Left hindlimb (tissue), 1 donor: ENCODE measurements at places on chromosomes 11 and 22.
A peak's percentile ranks its signal among the peaks of the same experiment; 100 is the strongest.

GRCh38 chr11:20937826-20938225 lies 268.4 kb downstream of the NELL1 start:
- no peak for DNase-seq

DNA sequence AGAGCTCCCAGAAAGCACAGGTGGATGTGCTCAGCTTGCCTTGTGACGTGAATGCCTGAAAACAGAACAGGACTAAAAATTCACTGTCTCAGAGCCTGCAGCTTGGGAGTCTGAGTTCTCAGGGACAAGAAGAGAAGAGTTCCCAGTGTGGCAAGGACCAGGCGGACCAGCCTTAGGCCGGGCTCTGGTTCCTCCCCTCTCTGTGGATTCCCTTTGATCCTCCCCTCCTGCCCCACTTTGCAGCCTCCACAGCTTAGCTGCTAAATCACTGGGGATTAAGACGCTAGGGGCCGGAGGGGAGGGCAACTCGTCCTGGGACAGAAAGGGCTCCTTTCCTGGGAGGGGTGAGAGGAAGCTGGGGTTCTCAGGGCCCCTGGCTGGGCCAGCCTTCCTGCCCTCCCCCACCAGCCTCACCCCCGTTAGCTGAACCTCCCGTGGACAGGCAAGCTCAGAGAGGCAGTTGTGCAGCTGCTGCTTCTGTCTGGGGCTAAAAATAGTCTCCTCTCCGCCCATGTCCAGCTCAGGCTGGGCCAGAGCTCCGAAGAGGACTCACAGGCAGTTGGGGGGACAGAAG lies 29.9 kb upstream of the JAM3 start:
- DNase-seq, result no peak

GRCh38 chr11:37002831-37003230 lies 404.8 kb upstream of the RAG2 start:
- DNase-seq, result no peak

DNA sequence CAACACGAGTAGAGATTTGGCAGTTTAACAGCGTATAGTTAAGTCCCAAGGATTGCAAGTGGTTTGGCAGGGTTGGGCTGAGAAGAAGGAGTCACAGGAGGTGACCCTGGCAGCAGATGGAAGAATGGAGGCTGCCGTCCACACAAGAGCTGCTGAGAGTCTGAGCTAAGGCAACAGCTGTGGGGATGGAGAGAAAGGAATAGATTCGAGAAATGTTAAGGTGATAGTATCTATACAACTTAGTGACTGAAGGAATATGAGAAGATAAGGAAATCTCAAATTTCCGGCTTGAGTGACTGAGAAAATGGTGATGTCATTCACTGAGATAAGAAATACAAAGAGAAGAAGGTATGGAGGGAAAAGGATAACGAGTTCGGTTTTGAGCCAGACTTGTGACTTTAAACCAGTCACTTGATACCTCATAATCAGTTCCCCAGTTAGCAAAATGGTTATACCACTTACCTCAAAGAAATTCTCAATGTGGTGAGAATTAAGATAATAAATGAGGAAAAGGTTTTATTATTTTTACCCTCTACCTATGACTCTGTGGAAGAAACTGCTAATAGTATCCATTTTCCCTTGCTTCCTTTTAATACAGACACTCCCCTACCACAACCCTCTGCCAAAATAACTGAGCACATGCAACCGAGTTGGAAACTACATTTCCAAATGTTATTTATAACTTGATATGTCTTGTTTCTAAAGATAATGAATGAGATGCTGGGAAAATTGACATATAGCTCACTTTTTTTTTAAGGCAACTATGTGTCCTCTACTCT lies 30.7 kb downstream of the FAM168A start:
- no peak for DNase-seq

GRCh38 chr11:79235696-79236095 lies 205.1 kb downstream of the TENM4 start:
- no peak for DNase-seq

- DNase-seq, result no peak
Measured at GRCh38 chr22:25420925-25421904, 143.3 kb upstream of the GRK3 start.

DNA sequence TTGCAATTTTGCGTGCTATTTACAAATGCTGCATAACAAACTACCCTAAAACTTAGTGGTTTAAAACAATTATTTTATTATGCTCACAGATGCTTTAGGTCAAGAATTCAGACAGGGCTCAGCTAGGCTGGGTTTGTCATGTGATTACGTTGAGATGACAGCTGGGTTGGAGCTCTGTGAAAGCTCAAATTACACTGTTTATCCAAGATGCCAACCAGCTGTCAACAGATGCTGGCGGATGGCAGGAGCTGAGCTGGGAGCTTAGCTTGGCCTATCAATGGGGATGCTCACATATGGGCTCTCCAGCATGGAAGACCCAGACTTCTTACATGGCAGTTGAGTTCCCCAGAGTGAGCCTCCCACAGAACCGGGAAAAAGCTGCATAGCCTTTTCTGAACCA lies 62.7 kb downstream of the STK33 start:
- peak; percentile 46 for DNase-seq

- no peak for DNase-seq
Measured at GRCh38 chr11:67664213-67664585, 10.2 kb downstream of the ALDH3B2 start.

DNA sequence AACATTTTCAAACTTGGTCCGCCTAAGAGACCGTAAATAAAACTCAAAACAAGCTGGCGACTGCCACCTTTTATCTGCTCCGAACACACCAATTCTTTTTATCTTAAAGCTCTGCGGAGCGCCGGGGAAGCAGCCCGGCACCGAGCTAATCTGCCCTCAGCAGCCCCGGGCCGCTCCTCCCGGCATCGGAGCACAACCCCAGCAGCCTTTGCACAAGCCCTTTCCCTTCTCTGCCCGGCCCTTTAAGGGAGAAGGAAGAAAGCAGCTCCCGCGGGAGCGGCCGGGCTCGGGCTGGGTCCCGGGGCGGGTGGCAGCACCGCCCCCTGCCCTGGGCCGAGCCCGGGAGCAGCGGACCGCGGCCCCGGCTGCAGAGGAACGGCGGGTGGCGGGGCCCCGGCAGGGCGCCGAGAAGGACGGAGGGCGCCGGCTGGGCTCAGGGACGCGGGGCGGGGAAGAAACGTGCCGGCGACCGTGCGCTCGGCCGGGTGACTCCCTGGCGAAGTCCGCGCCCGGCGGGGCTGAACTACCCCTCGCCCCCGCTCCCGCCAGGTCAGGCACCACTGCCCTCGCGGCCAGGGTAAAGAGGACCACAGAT lies 133.6 kb upstream of the C11orf58 start:
- peak; percentile 60 for DNase-seq

- DNase-seq, result no peak
Measured at GRCh38 chr22:29814003-29814402, 24.1 kb downstream of the ASCC2 start.

GRCh38 chr22:46179748-46180147 lies 29.4 kb downstream of the PPARA start:
- DNase-seq, result no peak

GRCh38 chr11:120941000-120941399 lies 82.9 kb upstream of the TBCEL start:
- DNase-seq, result no peak

- DNase-seq, result no peak
Measured at GRCh38 chr11:8649361-8649760, 33.1 kb downstream of the TRIM66 start.

DNA sequence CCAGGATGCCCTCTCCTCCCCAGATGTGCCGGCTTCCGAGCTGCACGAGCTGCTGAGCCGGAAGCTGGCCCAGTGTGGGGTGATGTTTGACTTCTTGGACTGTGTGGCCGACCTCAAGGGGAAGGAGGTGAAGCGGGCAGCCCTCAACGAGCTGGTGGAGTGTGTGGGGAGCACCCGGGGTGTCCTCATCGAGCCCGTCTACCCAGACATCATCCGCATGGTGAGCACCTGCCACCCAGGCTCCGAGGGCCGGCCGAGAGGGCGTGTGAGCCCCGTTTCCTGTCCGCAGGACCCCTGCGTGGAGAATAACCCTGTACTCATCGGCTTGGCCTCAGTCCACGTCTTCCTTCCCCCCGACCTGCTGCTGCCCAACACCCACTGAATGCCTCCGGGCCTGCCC lies 2.2 kb downstream of the PPP2R5B start:
- no peak for DNase-seq

GRCh38 chr11:72411623-72412419 lies 22.5 kb downstream of the CLPB start:
- DNase-seq, result no peak

- DNase-seq, result no peak
Measured at GRCh38 chr11:68411501-68411991, 49.0 kb upstream of the PPP6R3 start.

GRCh38 chr22:48310740-48311139 lies 1516.9 kb downstream of the BRD1 start:
- no peak for DNase-seq

DNA sequence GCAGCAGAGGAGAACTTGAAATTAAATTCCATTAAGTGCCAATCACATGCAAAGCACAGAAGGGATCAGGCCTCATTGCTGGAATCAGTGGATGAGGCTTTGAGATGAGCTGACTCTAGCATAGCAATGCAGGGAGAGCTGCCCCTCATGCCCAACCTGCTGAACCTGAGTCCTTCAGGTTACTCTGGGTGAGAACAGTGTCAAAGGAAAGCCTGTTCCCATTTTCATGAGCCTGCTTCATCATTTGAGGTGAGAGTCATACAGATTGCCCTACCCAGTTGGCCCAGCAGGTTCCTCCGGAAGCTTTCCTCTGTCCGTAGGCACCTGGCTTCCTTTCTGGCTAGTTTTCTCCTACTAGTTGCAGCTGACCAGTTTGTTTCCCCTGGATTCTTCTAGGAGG lies 25.9 kb upstream of the ZBTB16 start:
- DNase-seq, result no peak

GRCh38 chr22:40718250-40719204 lies 39.2 kb downstream of the MCHR1 start:
- DNase-seq, result no peak

DNA sequence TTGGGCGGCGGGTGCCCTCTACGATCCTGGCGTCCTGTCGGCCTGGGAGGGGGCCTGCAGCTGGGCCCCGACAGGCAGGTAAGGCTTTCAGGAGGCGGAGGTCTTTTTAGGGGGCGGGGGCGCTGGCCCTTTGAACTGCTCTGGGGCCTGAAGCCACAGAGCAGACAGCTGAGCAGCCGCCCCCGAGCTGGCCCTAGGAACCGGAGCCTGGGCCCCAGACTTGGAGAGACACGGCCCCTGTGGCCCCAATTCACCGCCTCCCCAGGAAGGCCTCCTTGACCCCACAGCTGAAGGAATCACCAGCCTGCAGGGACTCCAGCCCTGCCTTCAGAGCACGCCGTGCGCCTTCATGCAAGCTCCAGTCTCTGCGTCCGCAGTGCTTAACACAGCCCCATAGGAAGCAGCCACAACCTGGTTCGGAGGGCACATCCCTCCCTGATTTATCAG lies 618 bp upstream of the CERK start:
- DNase-seq, result peak; percentile 59

- no peak for DNase-seq
Measured at GRCh38 chr11:27061461-27061821, 20.8 kb downstream of the BBOX1 start.

- DNase-seq, result peak; percentile 69
Measured at GRCh38 chr22:17172029-17172833, 13.2 kb upstream of the HDHD5 start.

GRCh38 chr11:62499944-62500649 lies 46.5 kb downstream of the AHNAK start:
- DNase-seq, result no peak

DNA sequence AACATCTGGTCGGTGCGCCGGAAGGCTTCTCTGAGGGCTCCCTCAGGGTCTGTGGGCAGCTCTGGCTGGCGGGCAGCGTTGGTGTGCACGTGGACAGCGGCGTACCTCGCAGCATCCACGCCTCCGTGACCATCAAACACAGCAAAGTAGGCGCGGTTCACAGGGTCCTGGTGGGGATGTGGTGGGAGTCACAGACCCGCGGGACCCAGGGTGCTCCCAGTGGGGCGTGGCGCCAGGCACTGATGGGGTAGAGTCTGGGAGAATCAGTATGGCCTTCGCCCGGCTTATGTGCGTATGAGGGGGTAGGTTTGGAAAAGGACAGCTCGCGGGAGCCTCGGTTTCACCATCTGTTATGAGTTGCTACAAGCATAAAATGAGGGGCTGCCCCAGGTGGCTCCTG lies 19.2 kb downstream of the PPM1F start:
- no peak for DNase-seq

- no peak for DNase-seq
Measured at GRCh38 chr11:3712274-3712673, 41.1 kb upstream of the CHRNA10 start.

DNA sequence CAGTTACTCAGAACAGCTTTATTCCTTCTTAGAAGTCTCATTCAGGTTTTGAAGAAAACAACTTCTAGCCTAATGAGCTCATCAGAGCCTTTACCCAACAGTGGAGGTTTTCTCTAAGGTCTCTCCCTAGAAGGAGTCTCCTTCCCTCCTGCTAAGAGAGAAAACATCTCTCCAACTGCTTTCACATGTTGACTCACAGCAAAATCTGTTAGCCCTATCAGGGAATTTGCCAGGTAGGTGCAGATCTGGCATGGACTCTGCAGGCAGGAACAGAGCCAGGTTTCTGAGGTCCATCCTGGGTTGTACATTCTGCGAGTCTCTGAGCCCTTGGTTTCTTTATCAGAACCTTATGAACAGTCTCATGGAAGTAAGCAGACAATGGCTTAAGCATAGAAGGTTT lies 214.4 kb downstream of the HIPK3 start:
- DNase-seq, result no peak

DNA sequence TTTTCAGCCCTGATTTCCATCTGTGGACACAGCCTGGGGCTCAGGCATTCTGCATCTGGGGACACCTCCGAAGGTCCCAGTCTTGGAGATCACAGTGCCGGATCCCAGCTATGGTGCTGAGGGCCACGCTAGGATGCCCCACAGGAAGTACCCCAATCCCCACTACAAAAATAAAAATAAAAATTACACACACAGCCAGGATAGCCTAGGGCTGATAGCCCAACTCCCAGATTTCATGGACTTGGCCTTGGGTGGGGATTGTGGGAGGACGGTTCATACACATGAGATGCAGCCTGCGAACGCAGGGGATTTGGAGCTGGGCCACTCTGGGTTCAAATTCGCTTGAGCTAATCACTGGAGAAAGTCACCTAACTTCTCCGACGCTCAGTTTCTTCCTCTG lies 237.7 kb downstream of the BUD13 start:
- DNase-seq, result no peak

DNA sequence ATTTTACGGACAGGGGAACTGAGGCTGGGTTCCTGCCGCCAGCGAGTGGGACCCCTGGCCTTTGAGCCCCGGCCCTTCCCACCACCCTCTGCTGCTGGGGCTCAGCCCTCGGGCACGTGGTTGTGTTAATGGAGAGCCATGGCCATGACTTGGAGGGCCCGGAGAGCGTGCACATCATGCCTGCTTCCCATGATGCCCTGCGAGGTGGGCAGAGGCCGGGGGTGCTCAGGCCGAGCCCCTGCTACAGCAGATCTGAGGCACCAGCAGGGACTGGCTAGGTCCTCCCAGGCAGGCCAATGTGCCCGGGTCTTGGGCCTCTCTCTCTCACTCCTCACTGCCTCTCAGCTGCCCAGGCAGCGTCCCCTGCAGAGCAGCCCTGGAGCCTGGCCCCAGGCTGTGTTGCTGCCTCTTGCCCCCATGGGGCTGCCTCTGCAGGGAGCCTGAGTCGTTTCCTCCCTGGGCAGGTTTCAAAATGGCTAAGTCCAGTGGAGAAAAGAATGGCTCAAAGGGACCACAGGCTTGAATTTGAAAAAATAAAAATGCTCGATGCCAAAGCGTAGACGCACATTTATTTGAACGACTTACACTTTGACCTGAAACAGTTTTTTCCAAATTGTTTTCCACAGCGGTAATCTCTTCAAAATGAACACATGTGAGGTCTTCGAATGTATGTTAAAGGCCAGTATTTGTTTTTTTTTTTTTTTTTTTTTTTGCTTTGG lies 72.6 kb upstream of the CLDN5 start:
- DNase-seq, result no peak

GRCh38 chr22:33302549-33302948 lies 244.4 kb upstream of the SYN3 start:
- DNase-seq, result no peak
